ENCODE measurements at places on chromosomes 3 and 15.

GRCh38 chr15:85539491-85539890 lies 159.1 kb downstream of the AKAP13 start:
- no peak for DNase-seq

- peak; percentile 78 for DNase-seq
Observed at GRCh38 chr3:66276705-66277274, 56.0 kb downstream of the SLC25A26 start.

GRCh38 chr3:58238830-58239229 lies 1.2 kb downstream of the ABHD6 start:
- no peak for DNase-seq

DNA sequence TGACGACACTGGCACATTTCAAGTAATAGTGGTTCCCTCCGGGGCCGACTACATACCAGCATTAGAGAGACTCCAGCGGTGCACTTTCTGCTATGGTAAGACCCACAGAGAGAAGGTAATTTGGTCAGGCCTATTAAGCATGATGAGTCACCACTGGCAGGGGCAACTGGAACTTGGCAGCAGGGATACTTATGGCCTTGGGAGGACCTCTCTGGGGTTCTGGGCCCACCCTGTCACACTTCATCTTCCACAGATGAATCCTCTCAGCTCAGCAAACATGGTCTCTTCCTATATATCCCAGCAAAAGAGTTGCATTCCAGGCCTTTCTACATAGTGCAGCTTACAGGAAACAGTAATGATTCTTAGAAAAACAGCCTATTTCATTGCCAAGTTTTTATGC lies 88.0 kb downstream of the PIK3R4 start:
- no peak for DNase-seq

DNA sequence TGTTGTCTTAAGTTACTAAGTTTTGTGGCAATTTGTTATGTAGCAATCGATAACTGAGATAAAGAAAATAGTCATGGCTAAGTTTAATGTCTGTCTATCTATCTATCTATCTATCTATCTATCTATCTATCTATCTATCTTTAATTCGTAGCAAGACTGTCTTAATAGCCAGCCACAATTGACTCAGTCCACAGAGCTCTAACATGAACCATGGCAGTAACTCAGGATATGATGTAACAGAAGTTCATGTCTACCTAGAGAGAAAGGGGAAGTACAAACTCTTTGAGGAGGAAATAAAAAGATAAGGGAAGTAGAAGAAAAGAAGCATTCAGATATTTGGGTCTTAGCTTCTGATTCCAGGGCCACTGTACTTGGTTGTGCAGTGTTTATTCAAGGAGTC lies 61.5 kb upstream of the FNDC3B start:
- no peak for DNase-seq

DNA sequence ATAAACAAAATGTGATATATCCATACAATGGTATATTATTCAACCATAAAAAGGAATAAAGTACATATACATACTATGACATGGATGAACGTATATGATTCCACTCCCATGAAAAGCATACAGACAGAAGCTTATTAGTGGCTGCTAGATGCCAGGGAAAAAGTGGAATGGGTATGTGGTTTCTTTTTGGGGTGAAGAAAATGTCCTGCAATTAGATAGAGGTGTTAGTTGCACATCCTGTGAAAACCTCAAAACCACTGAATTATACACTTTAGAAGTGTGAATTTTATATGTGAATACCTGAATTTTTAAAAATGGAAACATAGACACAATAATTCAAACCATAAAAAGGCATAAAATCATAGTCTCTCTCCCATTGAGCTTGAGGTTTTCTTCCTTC lies 11.2 kb downstream of the DENND6A start:
- DNase-seq: no peak

DNA sequence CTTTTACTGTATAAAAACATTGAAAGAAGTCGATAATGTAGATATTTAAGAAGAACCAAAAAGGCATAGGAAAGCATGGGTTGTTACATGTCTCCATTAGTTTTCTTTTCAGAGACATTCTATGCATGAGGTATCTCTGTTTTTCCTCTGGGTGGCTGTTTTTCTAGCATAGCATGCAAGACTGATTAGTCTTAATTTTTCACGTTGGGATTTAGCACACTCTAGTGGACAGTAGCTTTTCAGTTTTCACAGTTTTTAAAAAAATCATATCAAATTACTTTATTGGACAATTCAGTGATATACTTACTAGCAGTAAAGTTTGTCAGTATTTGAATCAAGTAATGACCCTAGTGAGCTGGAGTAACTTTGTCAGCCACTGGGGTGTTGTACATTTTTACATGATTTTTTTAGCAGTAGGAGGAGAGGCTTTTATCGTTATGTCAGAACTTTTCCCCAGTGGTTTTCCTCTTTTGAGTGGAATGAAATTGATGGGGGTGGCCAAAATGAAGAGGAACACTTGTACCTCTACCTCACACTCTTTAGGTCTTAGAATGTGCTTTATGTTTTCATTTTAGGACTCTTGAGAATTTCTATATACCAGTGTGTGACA lies 57.2 kb downstream of the SEC22A start:
- no peak for DNase-seq
